ENCODE measurements at places on chromosomes 6 and 20.

DNA sequence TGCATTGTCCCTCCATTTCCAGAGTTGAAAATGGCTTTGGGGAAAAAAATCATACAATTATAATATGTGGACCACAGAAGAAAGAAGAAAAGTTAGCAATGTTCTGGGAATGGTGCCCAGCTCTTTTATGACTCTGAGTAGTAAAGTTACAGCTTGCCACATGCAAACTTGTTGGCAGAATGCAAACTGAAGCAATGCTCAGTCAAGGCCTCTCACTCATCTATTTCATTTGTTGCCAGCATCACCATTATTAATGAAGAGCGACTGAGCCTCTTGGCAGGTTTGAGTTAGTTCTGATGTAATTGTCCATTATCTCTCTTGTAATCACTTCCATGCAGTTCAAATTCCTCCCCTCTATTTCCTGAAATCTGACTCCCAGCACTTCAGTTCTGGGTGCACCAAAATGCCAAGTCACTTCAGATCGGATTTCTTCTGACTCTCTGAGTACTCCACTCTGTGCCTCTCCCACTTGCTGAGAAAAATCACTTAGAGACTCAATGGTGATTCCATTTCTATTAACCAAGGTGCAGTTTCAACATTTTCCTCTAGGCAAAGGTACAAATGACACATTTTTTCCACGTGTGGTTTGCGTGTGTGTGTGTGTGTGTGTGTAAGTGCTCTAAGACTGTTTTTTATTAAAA lies 154.4 kb upstream of the STMND1 start:
- DNase-seq: no peak

DNA sequence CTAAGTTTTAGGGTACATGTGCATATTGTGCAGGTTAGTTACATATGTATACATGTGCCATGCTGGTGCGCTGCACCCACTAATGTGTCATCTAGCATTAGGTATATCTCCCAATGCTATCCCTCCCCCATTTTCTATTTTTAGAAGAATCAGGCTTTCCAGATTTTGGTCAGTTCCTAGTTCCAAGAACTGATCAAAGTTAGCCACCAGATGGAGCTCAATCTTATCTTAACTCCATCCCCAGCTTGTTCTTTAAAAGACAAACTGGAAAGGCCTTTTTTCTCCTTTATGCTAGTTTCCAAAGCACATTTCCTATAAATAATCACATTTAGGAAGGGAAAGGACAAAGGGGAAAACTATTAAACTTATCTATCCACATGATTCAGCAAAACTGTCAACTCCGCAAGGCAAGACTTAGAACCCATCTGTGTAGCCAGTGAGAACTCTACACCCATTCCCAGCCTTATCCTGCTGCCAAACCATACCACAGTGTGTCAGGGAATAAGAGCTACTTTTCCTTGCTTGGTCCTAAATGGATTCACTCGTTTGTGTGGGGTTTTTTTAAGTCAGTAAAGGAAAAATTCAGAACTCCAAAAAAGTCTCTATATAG lies 22.8 kb upstream of the KHDC1 start:
- no peak for DNase-seq

- no peak for DNase-seq
These were observed 11.9 kb downstream of the VSTM2L start for GRCh38 chr20:37914672-37915433.

- no peak for DNase-seq
These were observed 301.1 kb downstream of the EYA4 start for GRCh38 chr6:133542056-133542821.

GRCh38 chr6:28134015-28134414 lies 7.7 kb upstream of the ZKSCAN8 start:
- DNase-seq: no peak

DNA sequence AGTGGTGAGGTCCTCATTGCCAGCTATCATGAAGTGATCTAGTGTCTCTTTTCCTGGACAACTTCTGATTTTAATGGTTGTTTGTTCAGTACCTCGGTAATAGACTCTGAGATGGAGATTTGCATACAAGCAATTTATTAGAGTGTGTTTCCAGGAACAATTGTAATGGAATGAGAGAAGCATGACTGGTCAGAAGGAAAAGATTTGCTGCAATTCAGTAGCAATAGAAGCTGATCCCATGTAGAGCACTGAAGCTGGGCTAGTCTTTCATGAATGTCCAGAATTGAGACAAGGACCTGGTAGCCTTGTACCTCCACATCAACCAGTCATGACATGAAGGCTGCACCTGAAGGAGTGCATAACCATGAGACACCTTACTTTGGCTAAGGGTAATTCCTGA lies 526.5 kb downstream of the NKAIN2 start:
- DNase-seq: no peak

DNA sequence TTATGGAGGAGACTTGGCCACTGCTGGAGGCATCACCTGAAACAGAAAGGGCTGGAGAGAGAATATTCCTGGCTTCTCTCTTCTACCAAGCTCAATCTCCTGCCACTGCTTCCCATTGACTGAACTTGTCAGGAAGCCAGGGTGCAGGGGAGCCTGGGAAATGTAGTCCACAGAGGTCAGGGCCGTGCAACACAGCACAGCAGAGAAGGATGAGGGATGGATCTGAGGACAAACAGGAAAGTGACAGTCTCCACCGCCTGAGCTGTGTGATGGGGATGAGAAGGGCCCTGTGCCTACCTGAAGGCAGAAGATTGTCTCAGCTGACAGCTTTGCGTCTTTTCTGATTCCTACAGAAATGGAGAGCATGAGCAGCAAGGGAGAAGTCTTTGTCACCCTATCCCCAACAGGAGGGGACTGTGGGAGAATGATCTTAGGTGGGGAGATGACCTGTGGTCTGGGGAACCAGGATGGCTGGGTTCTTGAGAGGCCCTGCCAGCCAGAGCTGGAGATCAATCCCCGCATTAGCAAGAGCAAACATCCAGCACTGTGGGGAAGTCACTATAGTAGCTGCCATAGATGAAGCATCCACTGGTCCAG lies 114.2 kb downstream of the SNX5 start:
- DNase-seq: no peak

- DNase-seq: no peak
These were observed 39.3 kb upstream of the CST5 start for GRCh38 chr20:23918896-23919295.

DNA sequence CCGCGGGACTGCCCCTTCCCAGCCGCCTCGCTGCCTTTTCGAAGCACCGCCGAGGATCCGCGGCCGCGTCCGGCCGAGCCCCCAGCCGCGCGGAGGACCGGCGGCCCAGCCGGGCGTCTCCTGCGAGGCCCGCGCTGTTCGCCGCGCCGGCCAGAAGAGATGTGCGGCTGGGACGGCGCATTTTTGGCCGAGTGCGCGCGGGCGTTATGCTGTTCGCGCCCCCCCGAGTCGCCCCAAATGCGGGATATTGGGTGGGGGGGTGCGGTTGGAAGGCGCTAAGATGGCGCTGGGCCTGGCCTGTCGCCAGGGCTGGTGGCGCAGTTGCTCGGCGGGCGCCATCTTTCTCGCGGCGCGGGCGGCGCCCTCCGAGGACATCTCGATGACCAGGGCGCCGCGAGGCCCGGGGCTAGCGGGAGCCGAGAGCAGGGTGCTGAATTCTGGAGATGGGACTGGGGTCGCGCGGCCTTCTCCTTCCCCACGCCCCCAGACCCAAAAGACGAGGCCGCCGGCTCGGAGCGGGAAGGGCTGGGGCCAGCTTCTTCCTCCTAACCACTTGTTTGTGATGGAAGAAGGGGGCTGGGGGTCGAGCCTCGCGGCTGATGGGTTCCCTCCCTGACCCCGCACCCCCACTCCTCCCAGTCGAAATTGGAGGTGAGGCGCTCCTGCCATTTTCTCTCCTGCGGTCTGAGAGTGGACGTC lies 1.5 kb downstream of the BICRAL start:
- DNase-seq: peak; percentile 57

GRCh38 chr6:106710580-106710979 lies 81.2 kb downstream of the QRSL1 start:
- no peak for DNase-seq

DNA sequence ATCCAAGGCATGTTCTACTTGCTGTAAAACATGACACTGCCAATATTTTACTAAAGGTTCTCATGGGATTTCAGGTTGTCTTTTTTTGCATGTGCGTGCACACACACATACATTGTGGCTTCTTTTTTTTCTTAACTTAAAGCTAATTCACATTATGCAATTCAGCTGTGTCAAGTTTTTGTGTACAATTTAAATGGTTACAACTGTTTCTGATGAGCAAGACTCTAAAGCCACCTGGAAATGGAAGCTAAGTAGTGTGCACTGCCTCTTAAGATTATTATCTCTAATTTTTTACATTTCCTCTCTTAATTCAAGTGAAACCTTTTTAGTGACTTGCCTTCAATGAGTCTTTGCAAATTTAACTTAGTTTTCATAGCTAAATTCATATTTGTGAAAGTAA lies 75.3 kb downstream of the TULP4 start:
- DNase-seq: no peak

DNA sequence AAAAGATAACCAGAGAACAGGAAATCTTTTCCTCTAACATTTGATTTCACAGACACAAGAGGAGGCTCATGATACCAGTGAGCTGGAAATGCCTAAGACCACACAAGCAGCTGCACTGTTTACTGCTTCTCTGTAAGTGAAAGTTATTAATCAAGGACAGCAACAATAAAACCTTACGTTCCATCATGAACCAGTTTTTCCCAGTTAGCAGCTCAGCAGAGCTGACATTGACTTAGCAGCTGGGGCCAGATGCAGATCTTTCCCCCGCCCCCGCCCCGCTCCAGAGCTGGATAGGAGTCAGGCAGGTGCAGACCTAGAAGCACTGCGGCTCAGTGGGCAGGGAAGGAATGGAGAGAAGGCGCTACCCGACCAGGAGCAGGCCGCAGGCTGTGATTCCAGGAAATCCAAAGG lies 275.2 kb downstream of the GMDS start:
- DNase-seq: no peak

DNA sequence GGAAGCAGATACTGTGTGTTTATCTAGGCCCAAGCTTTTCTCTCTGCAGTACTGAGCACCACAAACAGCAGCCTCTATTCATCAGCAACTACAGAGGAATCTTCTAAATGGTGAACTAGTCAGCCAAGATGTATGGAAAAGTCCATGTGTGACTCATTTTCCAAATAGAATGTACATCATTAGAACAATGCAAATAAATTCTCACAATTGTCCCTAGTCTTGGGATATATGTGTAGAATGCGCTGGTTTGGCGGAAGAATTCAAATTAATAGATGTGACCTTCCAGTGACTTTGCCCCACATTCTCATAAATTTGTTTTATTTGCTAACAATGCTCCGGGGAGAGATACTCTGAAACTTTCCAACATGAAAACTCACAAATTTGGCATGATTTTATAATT lies 436.2 kb downstream of the CBLN4 start:
- DNase-seq: no peak

- no peak for DNase-seq
These were observed 413.0 kb downstream of the BMP2 start for GRCh38 chr20:7180256-7181045.

GRCh38 chr6:87237804-87238203 lies 82.4 kb downstream of the ZNF292 start:
- DNase-seq: no peak

Data from stimulated activated CD4-positive, alpha-beta T cell treated with anti-CD3 and anti-CD28 coated beads, Interleukin-1b, Interleukin-23, amount 100 ng/mL, for 24 hours (primary cell).